ENCODE measurements at places on chromosomes 3 and 15.
A peak's percentile ranks its signal among the peaks of the same experiment; 100 is the strongest.

GRCh38 chr3:57078344-57078634 lies 17.8 kb downstream of the SPATA12 start:
- DNase-seq: peak; percentile 43

DNA sequence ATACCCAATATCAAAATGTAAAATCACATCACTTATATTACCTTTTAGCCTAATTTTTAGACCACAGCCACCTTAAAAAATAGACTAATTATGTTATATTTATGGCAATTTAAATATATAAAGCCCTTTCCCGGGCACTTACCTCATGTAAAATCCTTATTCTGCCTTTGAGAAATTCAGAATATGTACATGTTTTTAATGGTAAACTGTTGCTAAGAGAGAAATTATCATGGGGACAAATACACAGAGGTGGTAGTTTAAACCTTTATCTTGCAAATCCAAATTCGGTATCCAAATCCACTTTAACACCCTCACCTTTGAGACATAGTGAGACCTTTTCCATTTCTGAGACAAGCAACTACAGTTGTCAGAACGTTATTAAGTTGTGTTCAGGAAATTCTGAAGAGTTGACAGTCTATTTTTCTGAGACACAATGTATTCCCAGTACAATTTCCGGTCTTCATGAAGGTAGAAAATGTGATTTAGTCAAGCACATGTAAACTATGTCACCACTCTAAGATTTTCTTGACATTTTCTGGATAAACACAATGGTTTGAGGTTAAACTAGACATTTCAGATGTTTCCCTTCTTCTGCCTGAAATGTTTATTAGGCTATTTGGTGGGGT lies 10.6 kb upstream of the VGLL3 start:
- DNase-seq: no peak

GRCh38 chr3:28669870-28670269 lies 321.2 kb upstream of the AZI2 start:
- no peak for DNase-seq

- no peak for DNase-seq
Observed at GRCh38 chr15:90402767-90403166, 14.7 kb downstream of the IQGAP1 start.

DNA sequence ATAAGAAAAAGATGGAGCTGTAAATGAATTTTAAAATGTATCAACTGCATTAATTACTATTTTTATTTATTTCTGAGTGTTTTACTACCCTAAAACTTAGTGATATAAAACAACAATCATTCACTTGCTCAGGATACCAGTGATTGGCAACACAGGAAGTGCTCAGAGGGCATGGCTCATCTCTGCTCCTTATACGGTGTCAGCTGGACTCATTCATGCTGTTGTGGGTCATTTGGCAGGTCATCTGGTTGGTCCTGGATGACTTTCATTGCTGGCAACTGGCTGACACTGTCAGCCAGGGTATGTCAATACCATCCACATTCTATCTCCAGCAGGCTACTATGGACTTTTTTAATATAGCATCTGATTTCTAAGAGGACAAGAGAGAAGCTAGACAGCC lies 689.6 kb upstream of the NECTIN3 start:
- no peak for DNase-seq

DNA sequence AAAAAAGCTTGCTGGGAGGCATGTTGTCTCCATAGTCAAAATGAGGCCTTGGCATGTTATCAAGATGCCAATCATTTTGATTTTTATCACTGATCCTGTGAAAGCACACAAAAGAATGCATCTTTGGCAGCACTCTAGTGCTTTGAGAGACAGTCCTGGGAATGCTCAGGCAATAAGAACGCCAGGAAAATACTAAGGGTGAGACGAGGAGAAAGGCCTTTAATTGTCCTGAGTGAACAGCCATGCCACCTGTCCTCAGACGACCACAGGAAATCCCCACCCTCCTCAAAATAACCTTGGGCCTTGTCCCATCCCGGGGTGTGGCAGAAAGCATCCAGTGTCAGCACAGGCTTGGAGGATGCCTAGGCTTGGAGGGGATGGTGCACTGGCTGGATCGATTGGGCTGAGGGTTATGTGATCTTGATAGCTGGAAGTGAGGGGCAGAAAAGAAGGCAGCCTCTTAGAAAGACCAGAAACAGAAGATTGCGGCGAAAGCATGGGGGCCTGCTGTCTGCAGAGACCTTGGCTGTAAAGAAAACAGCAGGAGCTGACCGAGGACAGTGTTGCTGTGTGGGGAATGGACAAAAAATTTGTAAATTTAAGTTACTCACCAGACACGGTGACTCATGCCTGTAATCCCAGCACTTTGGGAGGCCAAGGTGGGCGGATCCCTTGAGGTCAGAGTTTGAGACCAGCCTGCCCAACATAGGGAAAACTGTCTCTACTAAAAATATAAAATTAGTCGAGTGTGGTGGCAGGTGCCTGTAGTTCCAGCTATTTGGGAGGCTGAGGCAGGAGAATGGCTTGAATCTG lies 7.3 kb downstream of the TMEM158 start:
- no peak for DNase-seq

GRCh38 chr3:69085833-69086722 lies 1.3 kb downstream of the ARL6IP5 start:
- peak; percentile 93 for DNase-seq

DNA sequence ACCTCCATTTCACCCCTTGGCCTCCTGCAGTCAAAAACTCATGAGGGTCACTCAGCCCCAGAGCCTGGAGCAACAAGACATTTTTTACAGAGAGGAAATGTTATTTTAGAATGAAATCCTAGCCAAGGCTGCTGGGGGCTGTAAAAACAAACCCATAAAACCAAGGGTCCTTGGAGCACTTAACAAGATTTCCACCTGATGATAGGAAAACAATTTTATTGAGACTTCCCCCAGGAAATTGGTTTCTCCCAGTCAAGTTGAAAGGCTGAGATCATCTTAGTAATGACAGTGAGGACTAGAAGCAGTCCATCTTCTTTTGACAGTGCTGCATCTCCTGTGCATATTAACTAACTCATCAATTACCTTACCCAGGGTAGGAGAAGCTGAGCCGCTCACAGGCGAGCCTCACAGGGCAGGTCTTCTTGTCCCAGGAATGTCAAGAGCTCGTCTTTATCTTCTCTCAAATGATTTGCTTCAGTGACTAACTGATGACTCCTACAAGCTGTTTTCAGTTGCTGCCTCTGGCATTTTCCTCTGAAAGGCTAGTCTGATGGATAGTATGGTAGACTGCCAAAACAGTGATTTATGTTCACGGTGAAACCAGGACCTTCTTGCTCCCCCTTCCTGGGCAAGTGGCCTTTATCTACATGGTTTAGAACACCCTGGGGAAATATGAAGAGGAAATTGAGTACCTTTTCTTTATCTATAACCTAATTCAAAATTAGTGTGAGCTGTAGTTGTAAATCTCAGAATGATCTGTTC lies 34.6 kb upstream of the AEN start:
- DNase-seq: no peak

GRCh38 chr3:17039594-17039993 lies 154.8 kb downstream of the PLCL2 start:
- DNase-seq: no peak

DNA sequence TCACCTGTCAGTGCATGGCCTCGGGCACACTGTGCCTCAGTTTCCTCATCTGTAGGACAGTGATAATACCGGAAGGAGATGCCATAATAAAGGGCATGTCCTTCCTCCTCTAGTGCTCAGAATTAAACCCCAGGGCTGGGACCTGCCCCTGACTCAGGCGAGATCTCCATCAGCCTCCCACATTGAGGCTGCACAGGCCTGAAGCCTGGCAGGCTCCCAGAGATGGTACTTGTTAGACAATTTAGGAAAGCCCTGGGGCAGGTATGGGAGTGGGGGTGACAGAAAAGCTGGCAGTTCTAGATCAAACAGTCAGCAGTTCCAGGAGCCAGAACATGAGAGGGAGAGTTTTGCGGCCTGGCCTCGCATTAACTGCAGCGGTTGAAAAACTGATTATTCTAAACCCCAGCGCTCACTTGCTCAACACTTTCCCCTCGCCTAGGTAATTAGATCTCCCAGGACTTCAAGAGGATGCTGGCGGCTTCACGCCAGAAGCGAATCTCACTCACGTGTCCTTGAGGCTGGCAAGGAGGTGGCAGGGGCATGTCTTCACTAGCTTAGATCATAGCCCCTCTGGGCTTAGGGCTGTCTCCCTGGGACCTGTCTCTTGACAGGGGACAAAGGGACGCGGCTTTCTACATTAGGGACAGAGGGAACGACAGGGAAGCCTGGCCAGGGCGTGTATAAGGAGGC lies 73.1 kb downstream of the ATP2B2 start:
- no peak for DNase-seq

DNA sequence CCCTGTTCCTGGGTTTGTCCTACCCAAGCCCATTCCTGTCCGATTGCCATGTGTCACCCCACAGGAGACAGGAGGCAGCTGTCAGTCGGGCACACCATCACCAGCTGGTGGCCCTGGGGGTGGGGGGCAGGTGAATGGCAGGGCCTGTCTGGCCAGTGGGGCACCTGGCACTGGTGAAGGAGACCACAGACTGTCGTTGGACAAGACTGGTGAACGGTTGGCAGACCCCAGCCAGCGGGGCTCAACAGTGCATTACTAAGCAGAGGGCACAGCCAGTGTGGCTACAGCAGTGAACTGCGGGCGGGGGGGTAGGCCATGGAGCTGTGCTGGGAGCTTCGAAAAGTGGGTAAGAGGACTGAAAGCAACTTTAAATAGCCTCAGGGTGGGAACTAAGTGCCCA lies 2.1 kb downstream of the SEMA7A start:
- peak; percentile 59 for DNase-seq

- DNase-seq: no peak
Observed at GRCh38 chr3:49412632-49413337, 562 bp downstream of the TCTA start.

GRCh38 chr3:42652251-42652610 lies 1.3 kb upstream of the ZBTB47 start:
- no peak for DNase-seq

DNA sequence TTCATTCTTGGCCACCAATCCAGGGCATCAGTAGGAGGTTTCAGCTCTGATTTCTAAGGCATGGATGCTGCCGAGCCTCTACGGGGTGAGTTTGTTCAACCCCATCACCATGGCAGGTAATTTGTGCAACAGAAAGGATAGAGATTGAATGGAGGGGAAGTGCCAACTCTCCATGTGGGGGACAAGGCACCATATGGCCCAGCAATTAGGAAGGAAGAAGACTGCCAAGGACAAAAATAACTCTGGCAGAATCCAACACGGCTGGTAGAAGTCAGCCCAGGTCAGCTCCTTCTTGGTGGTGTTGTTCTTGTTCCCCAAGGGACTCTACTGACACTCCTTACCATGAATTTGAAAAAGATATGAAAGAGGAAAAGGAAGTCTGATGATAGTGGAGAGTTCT lies 503.9 kb downstream of the MAGI1 start:
- no peak for DNase-seq

DNA sequence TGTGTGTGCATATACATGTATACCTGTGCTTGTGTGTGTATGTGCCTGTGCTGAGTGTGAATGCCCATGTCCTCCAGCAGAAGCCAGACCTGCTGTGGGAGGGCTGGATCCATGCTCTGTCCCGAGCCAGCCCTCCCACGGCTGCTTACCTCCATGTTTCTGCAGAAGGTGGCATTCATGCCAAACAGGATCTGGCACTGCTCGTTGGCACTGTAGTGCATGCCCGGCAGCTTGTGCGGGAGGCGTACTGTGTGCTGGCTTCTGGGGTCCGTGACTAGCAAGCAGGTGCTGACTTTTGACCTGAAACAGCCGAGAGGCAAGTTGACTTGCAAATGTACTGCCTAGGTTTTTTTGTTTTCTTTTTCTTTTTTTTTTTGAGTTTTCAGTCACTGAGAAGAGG lies 189.3 kb downstream of the ADAMTS17 start:
- no peak for DNase-seq

DNA sequence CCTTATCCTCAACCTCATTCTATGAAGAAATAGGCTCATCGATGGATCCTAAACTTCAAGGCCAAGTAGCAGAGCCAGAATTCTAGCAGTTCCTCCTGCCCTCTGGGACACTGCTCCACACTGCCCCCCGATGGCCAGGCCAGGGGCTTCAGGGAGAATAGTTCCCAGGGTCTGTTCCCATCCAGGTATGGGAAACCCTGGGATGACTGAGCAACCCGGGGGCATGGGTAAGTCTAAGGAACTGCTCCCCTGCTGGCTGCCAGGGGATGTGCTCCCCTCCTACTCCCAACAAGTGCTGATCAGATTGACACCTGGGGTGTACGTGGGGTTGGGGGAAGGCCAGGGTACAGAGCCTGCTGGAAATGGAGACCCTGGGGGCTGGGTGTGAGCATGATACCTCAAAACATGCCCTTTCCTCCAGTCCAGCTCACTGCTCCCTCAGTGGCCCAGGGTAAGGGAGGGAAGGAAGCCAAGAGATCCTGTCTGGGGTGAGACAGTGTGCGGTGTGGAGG lies 7.6 kb downstream of the ULK3 start:
- DNase-seq: peak; percentile 72

DNA sequence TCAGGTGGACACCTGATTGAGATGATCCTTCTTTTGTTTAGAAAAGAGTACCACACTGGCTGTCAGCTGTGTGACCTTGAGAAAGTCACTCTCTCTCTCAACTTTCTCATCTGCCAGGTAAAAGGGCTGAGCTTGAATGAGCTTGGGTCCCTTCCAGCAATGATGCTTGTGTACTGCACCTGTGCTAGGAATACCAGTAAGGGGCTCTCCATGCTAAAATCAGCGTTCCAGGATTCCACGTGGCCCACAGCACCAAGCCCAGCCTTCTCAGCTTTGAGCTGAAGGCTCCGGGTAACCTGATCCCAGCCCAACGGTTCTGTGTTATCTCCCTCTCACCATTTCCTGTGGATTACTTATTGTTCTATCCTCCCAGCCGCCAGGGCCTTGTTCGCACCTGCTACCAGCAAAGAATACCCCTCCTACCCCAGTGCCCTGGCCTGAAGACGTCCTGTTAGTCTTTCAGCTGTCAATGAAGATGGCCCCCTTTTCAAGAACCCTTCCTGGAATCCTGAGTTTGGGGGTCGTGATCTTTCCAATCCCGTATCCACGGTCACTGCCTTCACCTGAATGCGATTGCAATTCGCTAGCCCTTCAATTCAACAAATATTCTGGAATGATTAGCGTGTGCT lies 54.2 kb upstream of the CGNL1 start:
- no peak for DNase-seq

DNA sequence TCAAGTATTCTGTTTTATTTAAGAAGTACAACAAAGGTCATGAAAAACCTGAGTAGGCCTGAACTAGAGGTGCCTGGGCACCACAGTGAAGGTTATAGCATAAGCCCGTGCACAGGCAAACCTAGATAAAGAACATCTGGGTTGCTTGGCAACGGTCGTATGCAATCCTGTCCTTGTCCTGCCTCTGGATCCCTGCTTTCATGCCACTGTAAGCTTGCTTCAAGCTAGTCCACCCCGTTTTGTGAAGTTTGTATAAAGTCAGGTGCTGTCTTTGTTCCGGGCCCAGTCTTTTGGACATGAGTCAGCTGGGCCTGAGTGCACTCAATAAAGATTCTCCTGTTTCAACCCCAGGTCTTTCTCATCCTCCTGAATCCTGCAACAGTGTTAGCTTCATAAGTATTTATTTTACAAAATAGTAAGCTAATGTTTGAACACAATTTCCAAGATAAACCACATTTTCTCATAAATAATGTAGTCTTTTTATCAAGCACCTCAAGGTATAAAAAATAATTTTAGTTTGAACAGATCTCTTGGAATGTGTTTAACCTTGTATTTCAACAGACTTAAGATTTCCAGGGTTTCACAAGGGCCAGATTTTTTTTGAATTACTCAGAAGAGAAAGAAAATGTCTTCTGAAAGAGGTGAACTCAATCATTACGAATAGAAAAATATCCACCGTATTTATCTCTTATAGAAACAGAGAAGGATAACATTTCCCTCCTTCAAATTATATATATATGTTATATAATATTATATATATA lies 14.3 kb upstream of the SLC9C1 start:
- DNase-seq: no peak

- no peak for DNase-seq
Observed at GRCh38 chr3:139088462-139089324, 44.0 kb upstream of the PRR23C start.
